HepG2 (cell line): ENCODE measurements at places on chromosomes 7 and 10.

DNA sequence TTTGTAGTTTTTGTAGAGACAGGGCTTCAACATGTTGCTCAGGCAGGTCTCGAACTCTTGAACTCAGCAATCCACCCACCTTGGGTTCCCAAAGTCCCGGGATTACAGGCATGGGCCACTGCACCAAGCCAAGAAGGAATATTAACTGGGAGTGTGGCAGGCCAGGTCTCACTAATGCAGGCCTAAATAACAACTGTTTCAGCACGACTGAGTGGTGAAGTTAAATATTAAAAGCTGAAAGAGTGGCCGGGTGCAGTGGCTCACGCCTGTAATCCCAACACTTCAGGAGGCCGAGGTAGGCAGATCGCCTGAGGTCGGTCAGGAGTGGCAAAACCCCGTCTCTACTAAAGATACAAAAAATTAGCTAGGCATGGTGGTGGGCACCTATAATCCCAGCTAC lies 21.1 kb downstream of the CHUK start:
- no peaks in the 10 kb centered on the region for H3K27me3 ChIP-seq
- no peak overlapping the region for H3K4me3 ChIP-seq
- no peaks in the 10 kb centered on the region for H3K4me1 ChIP-seq
- DNase-seq: no peak
- H3K27ac ChIP-seq: no peak overlapping the region
- peaks cover 38% of the 10 kb centered on the region for H3K36me3 ChIP-seq

DNA sequence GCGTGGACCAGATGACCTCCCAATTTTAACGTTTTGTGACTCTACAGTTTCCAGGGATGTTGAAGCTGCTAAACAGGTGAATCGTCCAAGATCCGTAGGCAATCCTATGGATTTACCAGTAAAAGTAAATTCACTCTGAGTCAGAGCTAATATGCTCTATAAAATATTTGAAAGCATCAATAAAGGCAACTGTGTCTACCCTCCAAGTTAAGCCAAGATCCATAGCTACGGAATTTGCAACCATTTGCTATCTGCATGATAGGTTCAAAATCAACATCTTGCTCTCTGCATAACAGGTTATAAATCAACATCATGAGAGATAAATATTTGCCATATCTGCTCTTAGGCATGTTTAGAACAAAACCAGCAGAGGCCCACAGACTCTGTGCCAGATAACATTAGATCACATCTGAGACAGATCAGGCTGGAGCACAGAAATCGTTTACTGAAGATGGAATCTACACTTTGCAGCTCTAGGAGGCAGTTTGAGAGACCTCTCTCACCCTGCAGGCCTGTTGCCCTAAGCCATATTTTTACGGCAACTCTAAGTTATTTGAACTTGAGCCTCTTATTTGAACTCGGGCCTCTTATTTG lies 80.7 kb upstream of the PDCD4 start:
- H3K36me3 ChIP-seq: no peaks in the 10 kb centered on the region
- no peak overlapping the region for H3K27ac ChIP-seq
- peaks cover 9% of the 10 kb centered on the region for H3K4me1 ChIP-seq
- no peak overlapping the region for H3K4me3 ChIP-seq

DNA sequence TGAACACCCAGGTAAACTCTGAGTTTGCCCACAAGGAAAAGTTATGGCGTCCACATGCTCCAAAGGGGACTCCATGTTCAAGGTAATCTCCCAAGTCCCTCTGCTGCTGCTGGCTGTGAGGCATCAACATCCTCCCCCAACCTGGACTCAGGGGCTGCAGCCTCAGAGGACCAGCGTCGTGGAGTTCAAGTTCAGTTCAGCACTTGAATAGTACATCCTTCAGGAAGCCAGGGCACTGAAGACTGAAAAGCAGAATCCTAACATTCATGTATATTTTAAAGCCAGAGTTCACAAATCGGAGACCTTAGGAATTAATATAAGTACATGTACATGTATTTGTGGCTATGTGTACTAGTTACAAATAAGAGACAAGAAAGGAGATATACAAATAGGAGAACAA lies 90.4 kb downstream of the PTPRE start:
- peaks cover 7% of the 10 kb centered on the region for H3K27me3 ChIP-seq
- no peaks in the 10 kb centered on the region for H3K4me1 ChIP-seq
- H3K36me3 ChIP-seq: no peaks in the 10 kb centered on the region
- no peak overlapping the region for H3K27ac ChIP-seq
- DNase-seq: no peak

GRCh38 chr10:58868736-58869435 lies 307.6 kb upstream of the PHYHIPL start:
- H3K4me3 ChIP-seq: no peak overlapping the region
- no peaks in the 10 kb centered on the region for H3K36me3 ChIP-seq
- H3K27ac ChIP-seq: no peak overlapping the region

DNA sequence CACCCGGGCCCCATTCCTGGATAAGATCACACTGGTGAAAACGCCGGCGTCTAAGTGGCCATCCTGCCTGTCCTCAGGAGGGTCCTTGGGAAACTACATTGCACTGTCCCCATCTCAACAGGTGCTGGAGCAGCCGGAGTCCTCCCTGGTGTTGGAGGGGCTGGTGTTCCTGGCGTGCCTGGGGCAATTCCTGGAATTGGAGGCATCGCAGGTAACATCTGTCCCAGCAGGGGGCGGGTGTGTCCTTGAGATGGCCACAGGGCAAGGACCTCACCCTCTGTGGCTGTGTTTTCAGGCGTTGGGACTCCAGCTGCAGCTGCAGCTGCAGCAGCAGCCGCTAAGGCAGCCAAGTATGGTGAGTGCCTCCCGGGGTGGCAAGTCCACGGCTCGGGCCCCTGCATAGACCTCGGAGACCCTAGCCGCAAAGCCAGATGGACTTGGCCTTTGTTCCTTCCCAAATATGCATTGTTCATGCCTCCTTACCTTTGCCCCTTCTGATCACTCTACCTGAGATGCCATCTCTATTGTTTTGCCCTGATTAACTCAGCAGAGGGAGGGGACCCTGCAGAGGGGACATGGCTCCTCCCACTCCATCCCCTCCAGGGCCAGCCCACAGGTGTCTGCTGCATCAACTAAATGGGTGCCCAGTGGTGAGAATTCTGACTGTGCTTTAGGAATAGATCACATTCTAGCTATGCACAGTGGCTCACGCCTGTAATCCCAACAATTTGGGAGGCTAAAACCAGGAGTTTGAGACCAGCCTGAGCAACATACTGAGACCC lies 23.8 kb downstream of the ELN start:
- no peak overlapping the region for H3K27ac ChIP-seq
- no peaks in the 10 kb centered on the region for H3K36me3 ChIP-seq
- H3K27me3 ChIP-seq: peaks cover 4% of the 10 kb centered on the region; the same call in 1 of the 3 replicates
- no peak overlapping the region for H3K4me3 ChIP-seq

GRCh38 chr7:77858278-77858677 lies 59.7 kb downstream of the PHTF2 start:
- no peak overlapping the region for H3K27ac ChIP-seq
- no peak overlapping the region for H3K4me3 ChIP-seq
- no peaks in the 10 kb centered on the region for H3K36me3 ChIP-seq
- no peaks in the 10 kb centered on the region for H3K27me3 ChIP-seq
- H3K4me1 ChIP-seq: peaks cover 18% of the 10 kb centered on the region
- no peak for DNase-seq

- H3K4me1 ChIP-seq: no peaks in the 10 kb centered on the region
- H3K4me3 ChIP-seq: no peak overlapping the region
- no peak overlapping the region for H3K27ac ChIP-seq
- H3K27me3 ChIP-seq: no peaks in the 10 kb centered on the region
- H3K36me3 ChIP-seq: peaks cover 19% of the 10 kb centered on the region; the same call in 2 of the 3 replicates
Measured at GRCh38 chr7:105493923-105494315, 28.2 kb downstream of the PUS7 start.

GRCh38 chr7:37732253-37732652 lies 48.7 kb downstream of the GPR141 start:
- H3K4me3 ChIP-seq: no peak overlapping the region
- no peak overlapping the region for H3K27ac ChIP-seq
- no peaks in the 10 kb centered on the region for H3K4me1 ChIP-seq
- H3K27me3 ChIP-seq: no peaks in the 10 kb centered on the region
- DNase-seq: peak; percentile 33
- H3K36me3 ChIP-seq: no peaks in the 10 kb centered on the region

GRCh38 chr7:131327049-131327625 lies 539 bp upstream of the MKLN1 start:
- no peaks in the 10 kb centered on the region for H3K36me3 ChIP-seq
- no peaks in the 10 kb centered on the region; the same call in 2 of the 3 replicates for H3K27me3 ChIP-seq
- H3K27ac ChIP-seq: peak overlapping the region; percentile 98
- peak overlapping the region; percentile 99 for H3K4me3 ChIP-seq
- DNase-seq: peak; percentile 38

DNA sequence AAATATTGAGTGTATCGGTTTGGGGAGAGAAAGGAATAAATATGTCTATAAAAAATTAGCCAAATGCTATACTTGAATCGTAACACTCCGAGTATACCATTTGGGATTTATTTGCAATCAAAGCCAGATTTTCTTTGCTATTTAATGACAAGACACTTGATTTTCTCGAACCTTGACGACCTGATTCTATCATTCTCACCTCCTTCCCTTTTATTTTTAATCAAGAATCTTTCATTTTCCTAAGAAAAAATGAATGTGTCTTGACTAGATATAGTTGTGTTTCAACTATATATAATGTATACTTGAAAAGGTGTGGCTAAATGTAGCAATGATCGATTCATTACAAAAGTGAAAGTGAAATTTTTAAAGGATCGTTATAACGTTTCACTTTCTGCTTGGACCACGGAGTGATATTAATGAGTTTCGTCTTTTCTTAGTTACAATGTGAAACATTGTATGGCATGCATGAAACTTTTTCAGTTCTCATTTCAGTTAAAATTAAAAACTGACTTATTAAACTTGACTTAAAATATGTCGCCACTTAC lies 562 bp downstream of the NUB1 start:
- H3K4me3 ChIP-seq: peak overlapping the region; percentile 79
- peaks cover 2% of the 10 kb centered on the region; the same call in 1 of the 2 replicates for H3K36me3 ChIP-seq
- no peak for DNase-seq
- H3K27ac ChIP-seq: peak overlapping the region; percentile 72
- no peaks in the 10 kb centered on the region for H3K27me3 ChIP-seq
- peaks cover 53% of the 10 kb centered on the region for H3K4me1 ChIP-seq

GRCh38 chr7:35988105-35988504 lies 164.9 kb upstream of the EEPD1 start:
- no peaks in the 10 kb centered on the region for H3K27me3 ChIP-seq
- H3K4me3 ChIP-seq: no peak overlapping the region
- no peaks in the 10 kb centered on the region for H3K36me3 ChIP-seq
- peaks cover 20% of the 10 kb centered on the region for H3K4me1 ChIP-seq
- no peak overlapping the region for H3K27ac ChIP-seq
- DNase-seq: no peak

DNA sequence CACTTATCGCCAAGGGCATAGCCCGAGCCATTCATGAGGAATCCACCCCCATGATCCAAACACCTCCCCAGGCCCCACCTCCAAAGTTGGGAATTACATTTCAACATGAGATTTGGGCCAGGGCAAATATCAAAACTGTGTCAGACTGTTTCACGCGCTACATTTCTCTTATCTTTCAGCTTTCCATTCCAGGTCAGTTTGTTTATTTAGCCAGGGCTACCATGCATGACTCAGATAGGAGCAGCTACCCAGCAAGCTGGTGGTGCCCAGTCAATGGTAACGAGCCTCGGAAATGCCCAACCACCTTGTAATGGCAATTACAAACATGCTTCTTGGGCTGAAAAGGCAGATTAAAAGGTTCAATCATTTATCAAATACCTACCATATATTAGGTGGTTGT lies 43.6 kb upstream of the BAMBI start:
- peaks cover 21% of the 10 kb centered on the region for H3K4me1 ChIP-seq
- no peak overlapping the region for H3K4me3 ChIP-seq
- H3K27me3 ChIP-seq: peaks cover 4% of the 10 kb centered on the region; the same call in 1 of the 3 replicates

DNA sequence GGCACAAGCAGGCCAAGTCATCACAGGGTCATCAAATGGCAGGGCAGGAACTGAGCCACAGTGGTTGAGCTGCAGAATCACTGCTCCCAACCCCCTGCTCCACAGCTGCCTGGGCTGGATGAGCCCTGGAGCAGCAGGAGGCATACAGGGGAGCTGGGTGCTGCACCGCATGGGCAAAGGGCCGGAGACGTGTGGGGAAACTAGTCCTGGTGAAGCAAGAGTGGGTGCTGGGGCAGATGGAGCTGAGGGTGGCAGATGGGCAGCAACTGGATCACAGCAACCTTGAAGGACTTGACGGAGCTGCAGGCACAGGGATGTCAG lies 16.0 kb upstream of the VOPP1 start:
- DNase-seq: no peak
- no peak overlapping the region for H3K27ac ChIP-seq
- H3K4me3 ChIP-seq: no peak overlapping the region

DNA sequence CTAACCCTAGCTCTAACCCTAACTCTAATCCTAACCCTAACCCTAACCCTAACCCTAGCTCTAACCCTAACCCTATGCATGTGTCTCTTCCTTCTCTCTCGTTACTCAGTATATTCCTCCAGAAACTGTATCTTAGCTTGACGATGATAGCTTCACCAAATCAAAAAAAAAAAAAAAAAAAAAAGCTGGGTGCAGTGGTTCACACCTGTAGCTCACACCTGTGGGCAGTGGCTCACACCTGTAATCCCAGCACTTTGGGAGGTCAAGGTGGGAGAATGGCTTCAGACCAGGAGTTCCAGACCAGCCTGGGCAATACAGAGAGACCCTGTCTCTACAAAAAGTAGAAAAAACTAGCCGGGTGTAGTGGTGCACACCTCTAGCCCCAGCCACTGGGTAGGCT lies 414.0 kb downstream of the GATA3 start:
- H3K4me1 ChIP-seq: no peaks in the 10 kb centered on the region
- no peaks in the 10 kb centered on the region for H3K27me3 ChIP-seq
- H3K4me3 ChIP-seq: no peak overlapping the region
- H3K27ac ChIP-seq: no peak overlapping the region
- no peaks in the 10 kb centered on the region for H3K36me3 ChIP-seq
- no peak for DNase-seq
